ENCODE measurements at places on chromosomes 12 and 14. TPM values are rescaled to one million over a fixed set of nuclear protein-coding genes. Genes with fewer than 3 reads are reported as not detected.

GRCh38 chr14:60061371-60061770 is 30.4 kb upstream of the PCNX4 start:
- no peak overlapping the region for H3K4me3 ChIP-seq
- no peaks in the 10 kb centered on the region for H3K36me3 ChIP-seq
- DNase-seq, result peak; percentile 9
- H3K27me3 ChIP-seq, result no peaks in the 10 kb centered on the region
- H3K4me1 ChIP-seq, result peaks cover 18% of the 10 kb centered on the region

TRHDE gene
- total RNA-seq, result 0.74 TPM

DNA sequence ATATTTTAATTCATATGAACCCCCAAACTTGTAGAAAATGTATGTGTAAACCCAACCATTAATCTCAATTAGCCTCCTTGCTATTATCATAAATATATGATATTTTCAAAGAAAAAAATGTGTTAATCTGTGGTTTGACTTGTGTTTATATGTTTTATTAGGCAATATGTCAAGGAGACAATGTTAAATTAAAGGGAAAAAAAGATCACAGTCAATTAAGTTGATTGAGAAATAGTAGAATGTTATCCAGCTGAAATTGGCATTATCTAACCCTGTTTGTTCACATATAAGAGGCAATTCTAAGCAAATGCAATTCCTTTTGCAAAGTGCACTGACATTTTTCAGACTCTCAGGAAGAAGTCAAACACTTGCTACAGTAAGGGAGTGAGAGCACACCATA is 745.3 kb downstream of the C12orf50 start:
- no peak overlapping the region for H3K27ac ChIP-seq
- H3K4me1 ChIP-seq, result no peaks in the 10 kb centered on the region
- H3K4me3 ChIP-seq, result no peak overlapping the region
- no peaks in the 10 kb centered on the region for H3K36me3 ChIP-seq

- no peaks in the 10 kb centered on the region for H3K4me1 ChIP-seq
- H3K4me3 ChIP-seq, result no peak overlapping the region
- H3K27ac ChIP-seq, result no peak overlapping the region
- no peak for DNase-seq
Measured at GRCh38 chr12:49687941-49688340, 19.3 kb downstream of the FMNL3 start.

GRCh38 chr12:54135621-54136350 is 53.0 kb downstream of the SMUG1 start:
- no peaks in the 10 kb centered on the region for H3K36me3 ChIP-seq
- DNase-seq, result no peak
- H3K4me1 ChIP-seq, result no peaks in the 10 kb centered on the region

DNA sequence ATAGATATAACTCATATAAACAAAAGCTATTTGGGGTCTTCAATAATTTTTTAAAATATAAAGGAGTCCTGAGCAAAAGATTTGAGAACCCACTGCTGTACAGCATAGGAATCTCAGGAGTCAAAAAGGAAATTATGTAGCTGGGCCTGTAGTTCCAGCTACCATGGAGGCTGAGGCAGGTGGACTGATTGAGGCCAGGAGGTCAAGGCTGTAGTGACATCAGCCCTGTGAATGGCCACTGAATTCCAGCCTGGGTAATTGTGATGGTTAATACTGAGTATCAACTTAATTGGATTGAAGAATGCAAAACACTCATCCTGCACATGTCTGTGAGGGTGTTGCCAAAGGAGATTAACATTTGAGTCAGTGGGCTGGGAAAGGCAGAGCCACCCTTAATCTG is 10.5 kb downstream of the CERS5 start:
- no peaks in the 10 kb centered on the region for H3K4me1 ChIP-seq
- H3K27me3 ChIP-seq, result no peaks in the 10 kb centered on the region
- H3K4me3 ChIP-seq, result no peak overlapping the region
- no peak overlapping the region for H3K27ac ChIP-seq
- no peak for DNase-seq
- no peaks in the 10 kb centered on the region for H3K36me3 ChIP-seq

GRCh38 chr12:66537876-66538275 is 141.0 kb downstream of the GRIP1 start:
- H3K27me3 ChIP-seq, result no peaks in the 10 kb centered on the region
- no peak overlapping the region for H3K4me3 ChIP-seq
- DNase-seq, result no peak
- no peaks in the 10 kb centered on the region for H3K36me3 ChIP-seq
- H3K27ac ChIP-seq, result no peak overlapping the region

DNA sequence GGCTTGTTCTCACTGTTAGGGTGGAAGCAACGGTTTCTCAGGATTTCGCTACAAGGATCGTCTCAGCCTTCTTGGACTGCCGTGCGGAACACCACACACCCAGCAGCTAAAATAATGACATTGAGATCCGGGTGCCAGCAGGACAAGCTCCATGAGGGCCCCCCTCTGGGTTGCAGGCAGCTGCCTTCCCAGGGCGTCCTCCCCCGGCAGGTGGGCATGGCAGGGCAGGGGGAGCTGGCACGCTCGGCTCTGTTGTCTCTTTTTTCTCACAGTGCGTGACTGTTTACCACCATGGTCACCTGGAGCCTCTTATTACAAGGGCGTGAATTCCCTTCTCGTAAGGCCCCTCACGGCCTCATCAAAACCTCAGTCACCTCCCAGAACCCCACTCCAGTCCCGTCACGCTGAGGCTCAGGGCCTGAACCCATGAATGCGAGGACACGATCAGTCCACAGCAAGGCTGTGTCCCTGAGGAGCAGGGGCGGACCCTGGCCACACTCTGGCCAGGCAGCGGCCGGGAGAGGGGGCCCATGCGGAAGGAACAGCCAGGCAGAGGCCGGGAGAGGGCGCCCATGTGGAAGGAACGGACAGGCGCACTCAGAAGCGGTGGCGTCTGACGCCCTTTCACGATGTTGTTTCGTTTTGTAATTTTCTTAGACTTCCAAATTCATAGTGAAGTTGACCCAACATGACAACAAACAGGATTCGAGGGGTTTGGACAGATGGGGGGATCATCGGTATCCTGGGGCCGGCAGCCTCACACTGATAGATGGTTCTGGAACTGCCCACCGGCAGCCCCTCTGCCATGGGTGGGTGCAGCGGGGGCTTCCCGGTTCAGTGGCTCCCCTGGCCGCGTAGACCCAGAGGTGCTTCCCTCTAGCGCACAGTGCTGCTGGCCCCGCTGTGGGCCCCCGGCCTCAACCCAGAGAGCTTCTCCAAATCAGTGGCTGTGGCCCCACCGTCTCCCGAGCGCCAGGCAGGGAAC is 10.0 kb downstream of the LRCOL1 start:
- H3K4me3 ChIP-seq, result peak overlapping the region; percentile 47
- H3K4me1 ChIP-seq, result no peaks in the 10 kb centered on the region
- DNase-seq, result peak; percentile 72
- H3K27me3 ChIP-seq, result peaks cover 48% of the 10 kb centered on the region
- no peaks in the 10 kb centered on the region for H3K36me3 ChIP-seq

PRB2 gene
- not detected for total RNA-seq

DNA sequence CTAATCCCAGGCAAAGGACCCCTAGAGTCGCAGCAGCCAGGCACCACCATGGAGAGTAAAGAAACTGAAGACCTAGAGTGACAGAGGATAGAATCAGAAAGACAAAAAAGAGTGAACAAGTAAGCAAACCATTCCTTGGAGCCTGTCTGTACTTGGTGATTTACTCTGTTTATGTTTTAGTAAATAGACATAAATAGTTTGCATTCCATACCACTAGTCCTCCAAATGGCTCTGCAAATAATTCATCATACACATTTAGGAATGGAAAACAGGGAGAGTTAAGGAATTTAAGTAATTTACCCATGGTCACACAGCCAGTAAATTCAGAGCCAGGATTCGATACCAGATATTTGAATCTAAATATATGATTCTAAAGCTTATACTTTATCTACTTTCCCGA is 2.8 kb downstream of the OLR1 start:
- DNase-seq, result no peak
- H3K27ac ChIP-seq, result peak overlapping the region; percentile 41
- no peaks in the 10 kb centered on the region for H3K27me3 ChIP-seq

STAC3 gene
- total RNA-seq, result 2.2 TPM

SLC17A8 gene
- total RNA-seq, result not detected

TMEM132D gene
- total RNA-seq, result not detected

GRCh38 chr12:21337453-21337852 is 2.7 kb upstream of the SLCO1A2 start:
- H3K27me3 ChIP-seq, result no peaks in the 10 kb centered on the region
- no peak overlapping the region for H3K4me3 ChIP-seq
- no peaks in the 10 kb centered on the region for H3K36me3 ChIP-seq

SART3 gene
- 49.3 TPM for total RNA-seq

- H3K27ac ChIP-seq, result no peak overlapping the region
- no peaks in the 10 kb centered on the region for H3K4me1 ChIP-seq
- H3K4me3 ChIP-seq, result no peak overlapping the region
- DNase-seq, result no peak
Measured at GRCh38 chr14:74415115-74415437, 10.9 kb downstream of the SYNDIG1L start.

DNA sequence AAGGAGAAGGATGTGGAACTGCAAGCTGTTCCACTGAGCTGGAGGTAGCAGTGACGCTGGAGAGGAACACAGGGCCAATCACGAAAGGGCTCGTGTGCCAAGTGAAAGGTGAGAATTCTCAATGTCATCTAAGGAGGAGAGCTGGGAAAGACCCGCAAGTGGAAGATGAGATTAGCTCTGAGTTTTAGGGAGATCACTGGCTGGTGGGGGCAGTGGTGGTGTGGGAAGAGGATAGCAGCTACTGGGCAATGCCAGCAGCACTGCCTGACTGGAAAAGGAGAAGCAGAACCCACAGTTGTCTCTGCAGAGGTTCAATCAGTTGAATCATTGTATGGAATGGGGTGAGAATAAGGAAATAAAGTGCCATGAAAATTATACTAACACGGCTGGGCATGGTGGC is 27.8 kb downstream of the SLC25A47 start:
- no peak overlapping the region for H3K27ac ChIP-seq
- H3K4me1 ChIP-seq, result no peaks in the 10 kb centered on the region
- H3K27me3 ChIP-seq, result no peaks in the 10 kb centered on the region
- no peaks in the 10 kb centered on the region for H3K36me3 ChIP-seq
- no peak for DNase-seq

DNA sequence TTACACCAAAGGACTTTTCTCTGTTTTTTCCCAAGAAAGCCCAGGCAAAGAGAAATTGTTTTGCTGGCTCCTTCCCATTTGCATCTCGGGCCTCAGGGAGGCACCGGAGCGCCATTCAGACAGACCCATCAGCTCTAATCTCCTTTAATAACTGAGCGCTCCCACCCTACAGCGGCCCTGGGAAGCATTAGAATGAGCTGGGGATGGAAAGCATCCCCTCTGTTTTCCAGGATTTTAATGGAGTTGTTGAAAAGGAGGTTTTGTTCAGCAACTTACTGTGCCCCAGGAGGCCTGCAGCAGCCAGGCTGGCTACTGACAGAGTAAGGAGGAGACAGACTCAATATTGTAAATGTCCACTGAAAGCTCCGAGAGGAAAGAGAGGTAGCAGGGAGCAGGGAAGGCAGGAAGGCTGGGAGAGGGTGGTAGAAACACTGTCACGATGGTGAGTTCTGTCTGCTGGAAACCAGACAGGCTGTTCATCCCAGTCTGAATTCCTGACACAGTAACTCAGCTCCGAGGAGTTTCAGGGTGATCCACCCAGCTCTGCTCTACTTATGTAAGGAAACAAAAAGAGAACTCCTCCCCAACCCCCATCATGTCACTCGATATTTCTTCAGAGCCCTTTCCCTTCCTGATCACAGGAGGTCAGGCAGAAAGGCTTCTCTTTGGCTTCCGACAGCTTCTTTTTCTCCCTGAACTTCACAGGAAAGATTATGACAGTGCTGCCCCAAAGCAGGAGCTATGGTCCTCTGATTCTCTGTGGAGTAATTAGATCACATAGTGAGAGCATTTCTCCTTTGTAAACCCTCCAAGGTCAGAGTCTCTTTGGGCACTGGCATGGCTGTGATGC is 62.5 kb upstream of the TMEM132D start:
- no peak overlapping the region for H3K4me3 ChIP-seq
- DNase-seq, result no peak
- no peaks in the 10 kb centered on the region for H3K36me3 ChIP-seq

GRCh38 chr12:104505095-104505818 is 48.5 kb downstream of the CHST11 start:
- no peaks in the 10 kb centered on the region for H3K36me3 ChIP-seq
- H3K27me3 ChIP-seq, result no peaks in the 10 kb centered on the region
- DNase-seq, result no peak
- H3K4me3 ChIP-seq, result no peak overlapping the region
- H3K27ac ChIP-seq, result no peak overlapping the region
- H3K4me1 ChIP-seq, result peaks cover 8% of the 10 kb centered on the region

GRCh38 chr12:4604684-4605193 is 42.7 kb downstream of the DYRK4 start:
- DNase-seq, result peak; percentile 84
- no peak overlapping the region for H3K27ac ChIP-seq
- no peaks in the 10 kb centered on the region for H3K36me3 ChIP-seq
- peaks cover 9% of the 10 kb centered on the region for H3K4me1 ChIP-seq
- H3K27me3 ChIP-seq, result peaks cover 42% of the 10 kb centered on the region

ADAM21 gene
- not detected for total RNA-seq

GLIPR1L2 gene
- 0.30 TPM for total RNA-seq

PRPH gene
- total RNA-seq, result 0.46 TPM

GRCh38 chr12:87142342-87142741 is 886.2 kb upstream of the MGAT4C start:
- no peaks in the 10 kb centered on the region for H3K36me3 ChIP-seq
- no peak overlapping the region for H3K27ac ChIP-seq
- peaks cover 1% of the 10 kb centered on the region for H3K4me1 ChIP-seq
- no peak overlapping the region for H3K4me3 ChIP-seq
- no peaks in the 10 kb centered on the region for H3K27me3 ChIP-seq
- no peak for DNase-seq

ZFHX2 gene
- 5.3 TPM for total RNA-seq

LIMA1 gene
- 98.6 TPM for total RNA-seq

DNA sequence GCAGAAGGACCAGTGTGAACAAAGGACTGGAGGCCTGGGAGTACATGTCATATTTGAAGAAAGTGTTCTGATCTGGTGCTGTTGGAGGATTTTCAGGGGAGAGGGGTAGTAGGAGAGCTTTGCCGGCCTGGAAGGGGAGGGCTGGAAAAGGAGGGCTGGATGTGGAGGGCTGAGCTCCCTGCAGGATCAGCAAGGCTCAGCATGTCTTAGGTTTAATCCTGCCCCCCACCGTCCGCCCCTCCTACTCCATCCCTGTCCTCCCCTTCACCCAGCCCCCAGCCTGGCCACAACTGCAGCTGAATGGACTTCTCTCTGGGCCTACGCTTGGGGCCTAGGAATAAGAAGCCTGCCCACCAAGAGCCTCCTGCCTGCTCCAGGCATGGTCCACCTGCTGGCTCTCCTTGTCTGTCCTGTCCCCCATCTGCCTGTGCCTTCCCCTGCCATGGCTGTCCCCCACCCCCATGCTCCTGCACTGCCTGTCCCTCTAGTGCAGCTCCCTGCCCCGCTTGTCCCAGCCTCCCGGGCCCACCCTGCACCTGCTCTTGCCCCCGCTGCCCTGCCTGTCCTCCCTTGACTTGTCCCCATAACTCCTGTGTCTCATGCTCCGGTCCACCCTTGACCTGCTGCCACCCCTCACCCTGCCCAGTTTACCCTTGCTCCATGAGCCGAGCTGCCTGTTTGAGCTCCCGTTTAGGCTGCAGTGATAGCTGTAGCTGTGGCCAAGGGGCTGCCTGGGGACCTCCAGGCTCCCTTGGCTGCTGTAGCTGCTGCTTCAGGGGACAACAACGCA is 9.8 kb upstream of the RARG start:
- H3K4me1 ChIP-seq, result peaks cover 5% of the 10 kb centered on the region
- DNase-seq, result no peak
- H3K36me3 ChIP-seq, result no peaks in the 10 kb centered on the region
- H3K4me3 ChIP-seq, result no peak overlapping the region
- H3K27ac ChIP-seq, result no peak overlapping the region

- H3K27ac ChIP-seq, result no peak overlapping the region
- peaks cover 29% of the 10 kb centered on the region for H3K4me1 ChIP-seq
- no peak for DNase-seq
- H3K27me3 ChIP-seq, result no peaks in the 10 kb centered on the region
- no peak overlapping the region for H3K4me3 ChIP-seq
Measured at GRCh38 chr14:93005838-93006237, 82.9 kb downstream of the CHGA start.

All from PC-9 (cell line).